ENCODE measurements at places on chromosomes 1 and 21.
A peak's percentile ranks its signal among the peaks of the same experiment; 100 is the strongest.

DNA sequence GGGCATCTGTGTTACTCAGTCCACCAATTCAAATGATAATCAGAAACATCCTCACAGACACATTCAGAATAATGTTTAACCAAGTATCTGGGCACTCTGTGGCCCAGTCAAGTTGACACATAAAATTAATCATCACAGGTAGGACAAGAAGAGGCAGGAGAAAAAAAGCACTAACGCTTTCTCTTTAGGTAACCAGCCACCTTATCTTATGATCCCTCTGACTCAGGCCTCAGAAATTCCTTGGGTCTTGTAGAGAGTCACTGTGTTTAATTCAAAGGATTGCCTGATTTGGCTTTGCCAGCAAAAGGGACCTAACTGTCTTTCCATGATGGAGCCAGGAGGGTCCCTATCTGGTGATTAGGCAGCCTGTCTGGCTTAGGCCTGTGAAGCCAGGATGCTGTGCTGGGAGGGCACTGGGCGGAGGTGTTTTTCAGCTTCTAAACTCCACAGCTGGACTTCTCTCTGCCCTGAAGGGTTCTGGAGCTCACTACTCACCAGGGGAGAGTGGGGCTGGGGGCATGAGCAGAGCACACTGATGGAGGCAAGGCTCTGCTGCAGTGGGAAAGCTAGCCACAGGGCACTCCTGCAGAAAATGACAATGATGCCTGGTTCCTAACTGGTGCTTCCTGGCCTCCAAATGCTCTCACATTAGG lies 36.4 kb upstream of the STUM start:
- no peak for DNase-seq

GRCh38 chr1:64701886-64702285 lies 43.0 kb upstream of the RAVER2 start:
- no peak for DNase-seq

DNA sequence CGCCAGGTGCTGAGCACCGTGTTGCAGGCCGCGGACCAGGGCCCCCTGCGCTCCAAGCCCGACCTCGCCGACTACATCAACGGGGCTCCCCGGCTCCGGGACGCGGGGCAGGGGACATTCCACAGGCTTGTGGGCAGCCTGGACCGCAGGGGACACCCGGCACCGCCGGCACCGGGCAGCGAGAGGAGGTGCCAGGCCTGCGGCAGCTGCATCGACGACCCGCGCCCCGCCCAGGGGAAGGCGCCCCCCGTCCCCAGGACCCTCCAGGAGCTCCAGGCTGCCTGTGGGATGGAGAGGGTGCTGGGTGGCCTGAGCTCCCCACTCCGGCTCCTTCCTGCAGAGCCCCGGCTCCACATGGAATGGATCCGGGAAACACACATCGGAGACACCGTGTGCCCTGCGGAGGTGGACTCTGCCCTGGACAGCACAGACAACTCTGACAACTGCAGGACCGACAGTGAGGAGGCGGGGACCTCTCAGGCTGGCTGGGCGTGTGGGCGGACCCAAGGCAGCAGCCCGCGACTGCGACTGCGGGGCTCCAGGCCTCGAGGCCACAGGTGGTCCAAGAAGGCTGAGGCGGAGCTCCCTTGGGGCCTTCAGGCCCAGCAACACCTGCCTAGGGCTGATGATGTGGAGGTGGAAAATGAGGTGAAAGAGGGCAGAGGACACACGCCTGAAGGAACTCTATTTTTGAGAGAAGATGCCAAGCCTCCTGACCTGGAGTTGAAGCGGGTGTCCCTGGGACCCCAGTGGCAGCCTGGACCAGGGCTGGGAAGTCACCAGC lies 22.8 kb downstream of the KIAA1614 start:
- no peak for DNase-seq

- no peak for DNase-seq
These were observed 677 bp downstream of the AGPAT3 start for GRCh38 chr21:43865540-43866259.

GRCh38 chr1:222140206-222140605 lies 398.3 kb upstream of the DUSP10 start:
- no peak for DNase-seq

DNA sequence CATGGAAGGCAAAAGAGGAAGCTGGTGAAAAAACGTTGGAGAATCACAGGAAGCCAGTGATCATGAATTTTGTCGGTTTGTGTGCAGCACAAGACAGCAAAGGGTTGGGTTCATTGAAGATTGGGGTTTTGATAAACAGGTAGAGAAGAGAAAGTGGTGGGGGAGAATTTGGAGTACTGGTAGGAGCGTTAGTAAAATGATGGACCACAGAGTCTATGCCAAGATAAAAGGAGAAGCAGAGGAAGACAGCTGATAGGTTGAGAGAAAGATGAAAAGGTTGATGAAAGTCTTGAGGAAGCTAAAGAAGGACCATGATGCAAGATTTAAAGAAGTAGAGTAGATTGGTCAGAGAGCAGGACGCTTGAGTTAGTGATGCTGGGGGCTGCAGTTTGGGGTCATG lies 156.8 kb upstream of the POU3F1 start:
- DNase-seq: no peak

GRCh38 chr1:208167261-208167869 lies 76.8 kb downstream of the PLXNA2 start:
- peak; percentile 28 for DNase-seq

- DNase-seq: no peak
These were observed 45.8 kb downstream of the PKNOX1 start for GRCh38 chr21:43020177-43020576.

Data from DMS153 (cell line).